ENCODE measurements at places on chromosomes 11 and 22.

DNA sequence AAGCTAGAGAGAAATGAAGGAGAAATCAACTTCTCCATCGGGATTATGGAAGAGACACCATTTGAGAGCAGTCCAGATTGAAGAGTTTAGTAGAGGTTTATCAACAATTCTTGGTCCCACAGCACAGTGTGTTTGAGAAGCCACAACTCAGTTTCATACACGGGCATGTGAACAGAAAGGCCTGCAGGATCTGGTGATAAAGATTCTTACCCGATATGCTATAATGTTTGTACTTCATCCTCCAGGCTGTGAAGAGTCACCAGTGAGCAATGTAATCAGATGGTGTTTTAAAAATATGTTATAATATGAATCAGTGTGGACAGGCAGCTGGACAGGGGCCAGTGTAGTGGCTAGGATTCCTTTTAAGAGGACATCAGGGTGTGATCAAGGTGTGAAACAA lies 29.7 kb upstream of the VWA5A start:
- peak; percentile 26 for DNase-seq

GRCh38 chr11:59766542-59767224 lies 11.5 kb downstream of the STX3 start:
- no peak for DNase-seq

DNA sequence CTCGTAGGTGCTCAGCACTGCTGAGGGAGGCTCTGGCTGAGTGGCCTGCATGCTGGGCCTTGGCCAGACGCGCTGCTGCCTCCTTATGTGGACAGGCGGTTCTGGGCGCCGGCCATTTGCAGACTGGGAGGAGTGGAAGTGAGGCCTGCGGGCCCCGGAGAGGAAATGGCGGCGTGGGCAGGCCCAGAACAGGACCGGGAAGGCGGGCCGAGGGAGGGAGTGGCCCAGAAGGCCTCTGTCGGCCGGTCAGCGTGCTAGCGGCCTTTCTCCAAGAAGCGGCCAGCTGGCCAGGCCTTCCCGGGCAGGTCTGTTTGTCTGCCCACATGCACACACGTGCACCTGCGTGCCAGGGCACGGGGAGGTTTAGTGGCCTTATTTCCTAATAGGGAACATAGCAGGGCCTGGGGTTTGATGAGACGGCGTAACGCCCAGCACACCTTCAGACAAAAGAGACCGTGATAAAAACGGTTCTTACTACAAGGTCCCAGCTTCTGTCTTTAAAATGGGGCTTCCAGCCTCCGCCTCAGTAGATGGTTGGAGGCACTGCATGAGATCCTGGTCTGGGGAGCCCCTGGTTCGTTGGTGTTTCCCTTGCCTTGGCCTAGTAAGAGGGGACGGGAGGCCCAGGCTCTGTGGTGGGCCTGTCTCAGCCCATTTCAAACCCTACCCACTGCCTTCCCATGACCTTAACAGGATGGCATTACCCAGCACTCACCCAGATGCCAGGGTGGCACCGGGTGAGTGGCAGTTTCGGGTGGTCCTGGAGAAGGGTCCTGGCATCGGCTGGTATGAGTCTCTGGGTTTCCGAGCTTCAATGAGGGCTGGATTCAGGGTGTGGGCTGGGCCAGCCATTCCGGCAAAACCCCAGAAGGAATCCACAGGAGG lies 65.1 kb upstream of the PPARA start:
- no peak for DNase-seq

DNA sequence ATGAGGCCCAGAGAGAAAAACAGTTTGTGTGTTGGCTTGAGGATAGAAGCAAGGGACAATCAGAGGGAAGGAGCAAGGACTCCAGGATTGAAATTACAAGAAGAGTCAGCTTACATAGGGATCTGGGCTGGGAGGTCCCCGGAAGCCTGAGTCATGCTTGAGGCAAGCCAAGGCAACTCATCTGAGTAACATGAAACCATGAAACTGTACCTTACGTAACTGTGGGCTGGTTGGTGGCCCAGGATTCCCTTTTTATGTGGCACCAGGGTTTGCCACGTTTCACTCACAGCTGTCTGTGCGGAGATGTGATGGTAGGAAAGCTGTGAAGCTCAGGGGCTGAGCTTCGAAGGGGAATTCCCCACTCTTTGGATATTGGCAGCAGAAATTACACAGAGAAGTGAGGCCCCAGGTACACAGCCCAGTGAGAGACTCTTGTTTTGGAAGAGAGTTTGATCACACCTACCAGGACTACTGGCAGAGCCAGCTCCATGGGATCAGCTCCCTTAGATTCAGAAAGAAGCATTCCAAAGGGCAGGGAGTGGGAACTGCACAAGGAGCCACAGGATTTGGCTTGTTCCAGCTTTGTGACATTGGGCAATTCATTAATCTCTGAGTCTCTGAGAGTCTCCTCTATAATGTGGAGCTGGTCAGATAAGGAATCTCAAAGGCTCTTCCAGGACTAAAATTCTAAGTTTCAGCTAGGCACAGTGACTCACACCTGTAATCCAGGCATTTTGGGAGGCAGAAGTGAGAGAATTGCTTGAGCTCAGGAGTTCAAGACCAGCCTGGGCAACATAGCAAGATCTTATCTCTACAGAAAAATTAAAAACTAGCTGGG lies 7.8 kb downstream of the SLC5A1 start:
- peak; percentile 74 for DNase-seq

- DNase-seq = no peak
Measured at GRCh38 chr22:29717789-29718188, 2.0 kb upstream of the CABP7 start.

DNA sequence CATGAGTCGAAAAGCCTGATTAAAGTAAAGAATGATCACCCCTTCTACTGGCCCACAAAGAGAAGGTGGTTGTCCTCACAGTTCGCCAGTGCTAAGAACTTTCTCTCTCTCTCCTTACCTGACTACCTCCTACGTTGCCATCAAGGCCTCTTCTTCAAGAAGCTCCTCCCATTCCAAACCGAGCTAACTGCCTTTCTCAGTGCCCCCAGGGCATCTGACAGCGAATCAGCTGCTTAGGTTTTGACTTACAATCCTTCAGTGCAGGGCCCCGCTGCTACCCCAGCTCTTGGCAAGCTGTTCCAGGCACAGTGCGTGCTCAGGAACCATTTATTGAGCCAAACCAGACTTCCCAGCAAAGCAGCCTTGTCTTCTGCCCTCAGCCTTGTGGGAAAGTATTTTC lies 5.8 kb downstream of the VSTM5 start:
- DNase-seq = no peak

- peak; percentile 95 for DNase-seq
Measured at GRCh38 chr11:65316227-65317024, 1.8 kb downstream of the CDC42EP2 start.

- DNase-seq = no peak
Measured at GRCh38 chr22:40289991-40290459, 56.3 kb upstream of the ADSL start.

DNA sequence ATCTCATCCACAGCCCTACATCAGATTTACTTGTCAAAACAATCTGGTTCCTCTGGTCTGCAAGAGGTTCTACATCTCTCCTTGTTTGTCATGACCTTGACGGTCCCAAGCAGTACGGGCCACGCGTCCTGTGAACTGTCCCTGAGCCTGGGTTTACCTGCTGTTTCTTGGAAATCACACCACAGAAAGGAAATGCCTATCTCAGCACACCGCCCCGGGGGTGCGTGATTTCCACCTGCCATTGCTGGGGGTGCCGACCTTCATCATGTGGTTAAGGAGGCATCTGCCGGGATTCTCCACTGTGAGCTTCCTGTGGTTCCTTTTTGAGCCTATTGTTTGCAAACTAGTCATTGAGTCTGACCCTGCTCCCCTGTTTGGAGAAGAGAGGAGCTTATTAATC lies 1363.4 kb downstream of the BRD1 start:
- no peak for DNase-seq

GRCh38 chr22:41237707-41238569 lies 2.8 kb downstream of the CHADL start:
- DNase-seq = peak; percentile 27

DNA sequence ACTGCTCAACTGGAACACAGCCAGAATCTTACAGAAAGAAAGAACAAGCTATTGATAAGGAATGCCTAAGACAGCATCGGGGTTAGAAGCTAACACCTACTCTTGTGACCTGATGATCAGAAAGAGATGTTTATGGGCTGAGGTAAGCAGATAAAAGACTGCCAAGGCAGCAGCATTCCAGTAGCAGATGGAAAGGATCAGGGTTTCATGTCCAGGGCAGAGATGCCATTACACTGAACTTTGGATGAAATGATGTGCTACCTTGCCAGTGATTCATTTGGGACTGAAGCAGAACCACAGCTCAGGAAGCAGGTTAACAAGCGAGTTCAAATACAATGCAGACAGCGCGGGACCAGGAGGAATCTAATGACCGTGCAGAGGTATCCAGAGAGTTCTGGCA lies 27.1 kb upstream of the APOA1 start:
- peak; percentile 37 for DNase-seq

- DNase-seq = no peak
Measured at GRCh38 chr11:64339754-64340408, at the start of gene CCDC88B. Gene CCDC88B, plus strand, starts transcription at chr11:64340204. Its CDS starts 63 bp downstream, at chr11:64340267.

- peak; percentile 86 for DNase-seq
Measured at GRCh38 chr22:38923463-38924346, 33.7 kb upstream of the APOBEC3A start.

DNA sequence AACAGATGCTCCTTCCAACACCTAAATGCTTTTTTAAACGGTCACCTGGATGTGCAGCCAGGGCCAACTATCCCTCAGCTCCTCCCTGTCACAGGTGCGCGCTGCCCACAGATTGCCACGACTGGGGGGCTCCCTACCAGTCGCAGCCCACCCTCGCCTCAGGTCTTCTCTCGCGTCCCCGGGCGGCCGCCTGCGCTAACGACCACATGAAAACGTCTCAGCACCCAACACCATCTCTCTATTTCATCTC lies 469 bp downstream of the ZBED5 start:
- DNase-seq = no peak

GRCh38 chr11:121625777-121626506 lies 173.2 kb upstream of the SORL1-AS1 start:
- no peak for DNase-seq

GRCh38 chr11:22466809-22467208 lies 128.6 kb downstream of the SLC17A6 start:
- peak; percentile 98 for DNase-seq

- DNase-seq = no peak
Measured at GRCh38 chr22:32852395-32853251, 51.1 kb downstream of the TIMP3 start.

GRCh38 chr22:44550711-44551491 lies 52.9 kb upstream of the RTL6 start:
- DNase-seq = peak; percentile 97

DNA sequence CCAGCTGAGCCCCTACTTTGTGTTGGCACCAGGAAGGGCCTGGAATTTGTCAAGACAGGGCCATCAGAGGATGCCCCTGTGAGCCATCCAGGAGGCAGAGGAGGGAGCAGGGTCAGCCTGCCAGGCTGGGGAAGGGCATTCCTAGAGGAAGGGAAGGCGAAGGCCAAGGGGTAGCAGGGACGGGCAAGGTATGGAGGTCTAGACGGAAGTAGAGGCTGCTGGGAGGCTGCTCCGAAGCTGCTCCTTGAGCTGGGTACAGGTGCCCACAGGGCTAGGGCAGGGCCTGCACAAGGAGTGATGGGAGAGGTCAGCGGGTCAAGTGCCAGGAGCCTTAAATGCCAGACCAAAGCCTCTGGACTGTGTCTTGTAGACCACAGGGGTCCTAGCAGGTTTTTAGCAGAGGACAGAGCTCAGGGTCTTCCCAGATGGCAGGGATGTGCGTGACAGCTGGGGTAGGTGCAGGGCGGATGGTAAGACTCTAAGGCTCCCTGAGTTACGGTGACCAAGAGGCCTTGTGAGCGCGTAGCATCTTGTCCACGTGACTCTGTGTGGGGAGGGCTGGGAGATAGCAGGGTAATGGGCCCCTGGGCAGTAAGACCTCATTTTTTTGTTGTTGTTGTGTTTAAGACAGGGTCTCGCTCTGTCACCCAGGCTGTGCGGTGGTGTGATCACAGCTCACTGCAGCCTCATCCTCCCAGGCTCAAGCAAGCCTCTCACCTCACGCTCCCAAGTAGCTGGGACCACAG lies 31.7 kb upstream of the CSNK1E start:
- DNase-seq = no peak

DNA sequence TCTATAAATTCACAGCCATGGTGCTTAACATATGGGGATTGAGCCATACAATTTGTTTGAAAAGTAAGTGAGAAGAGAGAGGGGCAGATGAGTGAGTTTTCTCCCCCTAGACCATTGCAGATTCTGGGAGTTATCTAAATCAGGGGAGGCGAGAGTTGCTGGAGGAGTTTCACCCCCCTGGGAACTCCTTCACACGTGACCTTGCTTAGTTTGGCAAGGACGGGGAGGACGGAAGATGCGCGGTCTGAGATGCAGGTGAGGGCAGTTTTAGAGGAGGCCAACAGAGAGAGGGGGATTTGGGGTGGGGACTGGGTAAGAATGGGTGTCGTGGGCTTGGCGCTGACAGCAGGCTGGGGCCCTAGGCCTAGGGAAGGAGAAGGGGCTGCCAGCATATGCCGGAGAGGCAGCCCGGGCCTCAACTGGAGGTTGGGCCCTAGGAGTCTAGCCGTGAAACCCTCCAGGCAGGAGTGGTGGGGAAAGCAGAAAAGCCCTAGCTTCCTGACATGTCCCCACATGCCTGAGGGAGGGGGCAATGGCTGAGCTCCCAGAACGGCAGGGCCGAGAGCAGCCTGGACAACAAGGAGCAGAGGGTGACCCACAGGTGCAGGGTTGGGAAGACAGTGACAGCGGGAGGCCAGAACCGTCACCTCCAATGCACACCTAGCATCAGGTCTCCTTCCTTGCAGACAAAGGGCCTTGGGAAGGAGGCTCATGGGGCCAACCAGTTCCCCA lies 63.9 kb downstream of the ELFN2 start:
- DNase-seq = no peak

DNA sequence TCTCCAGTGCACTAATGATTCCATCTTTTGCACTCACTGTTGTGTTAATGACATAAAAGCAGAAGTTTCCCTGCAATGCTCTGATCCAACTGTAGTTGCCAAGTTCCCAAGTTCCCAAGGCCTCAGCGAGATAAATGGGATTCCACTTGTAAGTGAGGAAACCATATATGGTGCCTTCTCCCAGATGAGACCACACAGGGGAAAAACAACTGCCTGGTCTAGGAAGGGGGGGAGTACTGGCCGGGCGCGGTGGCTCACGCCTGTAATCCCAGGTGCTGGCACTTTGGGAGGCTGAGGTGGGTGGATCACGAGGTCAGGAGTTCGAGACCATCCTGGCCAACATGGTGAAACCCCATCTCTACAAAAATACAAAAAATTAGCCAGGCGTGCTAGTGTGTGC lies 23.3 kb upstream of the RELA start:
- DNase-seq = no peak

DNA sequence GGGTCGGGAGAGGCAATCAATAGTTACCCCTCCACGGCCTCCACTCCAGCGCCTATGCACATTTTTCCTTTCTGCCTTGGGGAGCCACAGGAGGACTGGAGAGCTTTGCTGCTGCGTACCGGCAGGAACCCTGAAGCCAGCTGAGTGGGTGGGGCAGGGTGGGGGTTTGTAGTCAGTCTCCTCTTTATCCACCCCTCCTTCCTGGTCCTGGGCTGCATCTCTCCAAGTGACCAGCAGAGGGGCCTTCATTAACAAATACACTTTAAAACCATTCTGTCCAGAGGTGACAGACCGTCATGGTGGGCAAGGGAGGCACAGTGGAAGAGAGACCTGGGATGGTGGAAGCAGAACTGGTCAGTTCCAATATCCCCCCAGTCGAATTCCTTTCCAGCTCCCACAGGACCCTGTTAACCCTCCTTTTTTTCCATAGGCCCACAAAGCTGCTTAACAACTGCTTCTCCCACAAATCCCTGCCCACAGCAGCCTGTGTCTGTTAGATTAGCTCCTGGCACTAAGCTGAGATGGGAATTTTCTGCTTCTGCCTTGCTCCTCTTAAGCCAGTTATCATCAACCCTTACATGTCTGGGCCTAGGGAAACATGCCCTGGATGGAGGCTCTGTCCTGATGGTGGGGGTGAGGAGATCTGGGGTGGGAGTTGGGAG lies 3.9 kb upstream of the ABCG4 start:
- DNase-seq = peak; percentile 63

Measured in fibroblast of upper back skin (primary cell).